ENCODE measurements at places on chromosomes 7 and 10.

DNA sequence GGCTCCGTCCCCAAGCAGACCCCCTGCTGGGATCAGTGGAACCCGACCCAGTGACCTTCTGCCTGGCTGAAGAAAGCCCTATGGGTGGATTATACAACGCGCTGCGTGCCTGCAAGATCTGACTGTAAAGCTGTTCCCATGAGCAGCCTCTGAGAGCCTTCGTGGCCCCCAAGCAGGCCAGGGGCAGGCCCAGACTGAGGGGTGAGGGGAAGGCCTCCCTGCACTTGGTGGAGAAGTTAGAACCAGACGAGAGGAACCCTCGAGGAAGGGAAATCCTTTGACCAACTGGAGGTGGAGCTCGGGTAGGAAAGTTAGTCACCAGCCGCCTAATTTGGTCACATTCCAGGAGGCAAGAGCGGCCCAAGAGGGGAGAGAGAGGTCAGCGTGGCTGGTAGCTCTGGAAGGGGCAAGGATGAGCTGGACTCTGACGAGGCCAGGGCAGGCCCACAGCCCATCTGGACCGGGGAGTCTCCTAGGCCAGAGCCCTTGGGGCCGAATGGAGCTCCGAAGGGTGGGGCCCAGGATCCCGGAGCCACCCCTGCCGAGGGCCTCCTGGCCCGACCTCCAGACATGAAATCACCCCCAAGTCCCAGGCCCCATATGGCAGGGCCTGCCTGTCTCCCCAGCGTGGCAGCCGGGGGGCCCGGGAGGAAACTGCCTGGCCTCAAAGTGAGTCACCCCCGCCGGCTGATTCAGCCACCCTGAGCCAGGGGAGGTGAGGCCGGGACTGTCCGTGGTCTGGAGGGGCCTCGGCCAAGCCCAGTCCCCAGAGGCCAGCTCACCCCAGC lies 23.3 kb upstream of the PDGFA start:
- DNase-seq = peak; percentile 70

DNA sequence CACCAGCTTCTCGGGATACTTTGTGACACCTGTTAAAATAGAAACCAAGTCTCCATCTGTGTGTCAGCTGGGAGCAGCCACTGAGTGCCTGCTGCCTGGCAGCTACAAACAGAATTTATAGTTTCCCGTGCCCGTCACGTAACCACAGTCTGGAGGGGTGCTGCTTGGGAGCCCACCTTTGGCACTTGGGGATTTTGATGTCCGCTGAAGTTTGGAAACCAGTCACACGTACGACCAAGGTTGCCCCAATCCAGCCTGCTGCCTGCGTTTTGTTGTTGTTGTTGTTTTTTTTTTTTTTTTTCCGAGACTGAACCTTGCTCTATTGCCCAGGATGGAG lies 1.6 kb downstream of the TRRAP start:
- no peak for DNase-seq

DNA sequence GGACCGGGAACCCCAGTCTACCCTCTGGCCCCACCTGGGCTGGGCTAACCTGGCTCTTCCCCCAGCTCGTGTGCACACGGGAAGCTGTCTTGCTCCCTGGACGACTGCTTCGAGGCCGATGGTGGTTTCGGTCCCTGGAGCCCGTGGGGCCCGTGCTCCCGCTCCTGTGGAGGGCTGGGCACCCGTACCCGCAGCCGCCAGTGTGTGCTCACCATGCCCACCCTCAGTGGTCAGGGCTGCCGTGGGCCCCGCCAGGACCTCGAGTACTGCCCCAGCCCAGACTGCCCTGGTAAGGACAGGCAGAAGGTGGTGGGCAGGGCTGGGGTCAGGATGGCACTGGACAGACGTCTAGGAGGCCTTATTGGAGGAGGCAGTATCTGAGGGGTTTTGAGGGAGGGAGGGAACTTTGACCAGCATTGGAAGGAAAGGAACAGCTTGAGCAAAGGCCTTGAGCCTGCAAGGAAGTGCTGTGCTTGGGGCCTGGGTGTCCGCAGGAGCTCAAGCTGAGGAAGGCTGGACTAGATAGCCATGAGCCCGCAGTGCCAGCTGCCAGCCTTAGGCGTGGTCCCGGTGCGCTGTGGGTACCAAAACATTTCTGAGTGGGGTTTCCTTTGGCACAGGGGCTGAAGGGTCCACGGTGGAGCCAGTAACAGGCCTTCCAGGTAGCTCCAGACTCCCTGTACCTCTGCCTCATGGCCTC lies 20.2 kb upstream of the ZNF862 start:
- DNase-seq = no peak

- no peak for DNase-seq
These were observed 35.5 kb downstream of the HIF1AN start for GRCh38 chr10:100571084-100571856.

- peak; percentile 86 for DNase-seq
These were observed 75.7 kb downstream of the LYZL2 start for GRCh38 chr10:30553626-30554439.

GRCh38 chr7:133282094-133282493 lies 29.2 kb downstream of the EXOC4 start:
- DNase-seq = no peak

GRCh38 chr7:157827045-157827862 lies 490.4 kb downstream of the DNAJB6 start:
- DNase-seq = no peak

DNA sequence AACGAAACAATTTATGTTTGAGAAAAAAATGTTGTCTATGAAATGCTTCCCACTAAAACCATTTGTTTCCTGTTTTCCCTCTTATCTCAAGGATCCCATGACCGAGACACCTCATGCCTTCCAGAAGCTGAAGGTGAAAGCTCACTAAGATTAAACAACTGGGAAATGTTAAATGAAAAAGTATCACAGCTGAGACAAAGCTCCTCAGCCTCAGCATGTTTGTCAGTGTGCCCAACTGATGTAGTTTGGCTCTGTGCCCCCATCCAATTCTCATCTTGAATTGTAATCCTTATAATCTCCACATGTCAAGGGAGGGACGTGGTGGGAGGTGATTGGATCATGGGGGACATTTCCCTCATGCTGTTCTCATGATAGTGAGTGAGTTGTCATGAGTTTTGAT lies 327.3 kb downstream of the HTR7 start:
- DNase-seq = no peak

DNA sequence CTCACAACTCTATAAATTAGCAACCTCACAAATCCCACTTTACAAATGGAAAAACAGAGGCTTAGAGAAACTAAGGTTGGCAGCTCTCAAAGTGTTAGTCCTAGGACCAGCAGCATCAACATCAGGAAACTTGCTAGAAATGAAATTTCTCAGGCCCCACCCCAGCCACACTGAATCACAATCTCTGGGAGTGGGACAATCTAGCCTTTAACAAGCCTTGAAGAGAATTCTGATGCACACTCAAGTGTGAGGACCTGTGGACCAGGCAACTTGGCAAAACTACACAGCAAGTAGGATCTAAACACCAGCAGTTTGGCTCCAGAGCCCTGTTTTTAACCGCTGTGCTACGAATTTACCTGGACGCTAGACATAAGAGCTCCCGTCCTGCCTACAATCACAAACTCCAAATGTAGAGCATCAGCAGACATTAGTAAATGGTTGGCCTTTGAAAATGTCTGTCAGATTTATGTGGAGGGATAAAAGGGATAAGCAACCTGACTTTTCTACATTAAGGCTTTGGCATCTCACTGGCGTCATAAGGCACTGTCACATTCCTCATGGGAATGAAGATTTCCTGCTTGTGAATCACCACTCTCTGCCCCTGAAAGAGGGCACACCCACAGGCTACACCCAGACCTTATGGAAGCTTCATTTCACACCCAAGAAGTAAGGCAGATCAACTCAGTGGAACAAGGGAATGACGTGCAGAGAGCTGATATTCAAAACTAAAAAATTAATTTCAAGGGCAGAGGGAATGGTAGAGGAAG lies 34.5 kb downstream of the PPP1R3C start:
- DNase-seq = no peak

- DNase-seq = no peak
These were observed 235.0 kb downstream of the FANK1 start for GRCh38 chr10:126131341-126131740.

DNA sequence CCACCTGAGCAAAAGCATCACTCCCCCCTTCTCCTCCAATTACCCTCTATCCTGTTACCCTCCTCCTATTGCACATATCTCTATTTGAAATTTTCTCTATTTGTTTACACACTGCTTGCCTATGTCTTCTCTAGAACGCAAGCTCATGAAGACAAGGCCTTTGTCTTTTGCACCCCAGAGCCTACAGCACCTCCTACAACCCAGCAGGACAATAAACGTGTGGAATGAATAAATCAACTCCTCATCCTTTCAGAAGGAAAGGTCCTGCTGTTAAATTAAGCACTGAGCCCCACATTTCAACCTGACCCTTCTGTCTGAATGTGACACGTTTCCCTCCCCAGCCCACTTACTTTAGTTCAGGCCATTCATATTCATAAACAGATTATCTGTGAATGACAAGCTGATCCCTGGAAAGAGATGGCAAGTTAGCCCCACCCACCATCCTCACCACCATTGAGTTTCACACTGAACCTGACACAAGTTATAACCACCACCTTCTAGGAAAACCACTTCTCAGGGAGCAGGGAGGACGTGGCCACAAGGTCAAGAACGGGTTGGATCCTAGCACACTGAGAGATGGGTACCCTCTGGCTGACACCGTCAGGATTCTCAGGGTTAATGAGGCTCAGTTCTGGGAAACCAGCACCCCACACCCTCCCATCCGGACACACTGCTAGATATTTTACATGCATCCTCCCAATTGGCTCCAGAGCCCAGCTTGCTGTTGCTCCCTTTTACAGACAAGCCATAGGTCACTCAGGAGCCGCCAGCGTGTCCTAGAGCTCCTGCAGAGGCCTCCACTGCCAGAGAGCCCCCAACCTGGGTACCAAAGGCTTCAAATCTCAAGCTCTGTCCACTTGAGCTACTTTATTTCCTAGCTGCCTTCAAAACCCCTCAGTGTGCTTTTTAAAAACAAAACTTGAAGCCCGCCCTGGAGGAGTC lies 934 bp downstream of the PRTFDC1 start:
- DNase-seq = peak; percentile 40

- no peak for DNase-seq
These were observed 136.2 kb downstream of the PRPF18 start for GRCh38 chr10:13722747-13723653.

GRCh38 chr10:90787393-90788198 lies 70.2 kb downstream of the HTR7 start:
- DNase-seq = no peak

- DNase-seq = no peak
These were observed 3.6 kb downstream of the HOXA1 start for GRCh38 chr7:27091941-27092818.

DNA sequence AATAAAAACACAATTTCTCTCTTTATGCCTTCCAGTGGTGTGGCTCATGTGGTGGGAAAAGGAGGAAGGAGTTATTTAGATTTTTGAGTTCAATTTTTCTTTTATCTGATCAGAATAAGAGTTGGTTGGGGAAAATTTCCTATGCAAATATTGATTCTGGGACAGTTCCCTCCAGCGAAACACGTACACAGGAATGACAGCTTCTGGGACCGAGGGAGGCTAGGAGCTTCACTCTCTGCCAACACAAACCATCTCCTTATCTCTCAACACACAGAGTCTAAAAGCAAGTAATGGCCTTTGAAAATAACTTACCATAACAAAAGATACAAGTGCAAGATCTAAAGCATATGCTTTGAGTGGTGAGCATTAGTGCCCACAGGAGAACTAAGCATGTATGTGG lies 122.7 kb downstream of the RAPGEF5 start:
- peak; percentile 31 for DNase-seq

GRCh38 chr10:13883636-13884444 lies 297.1 kb downstream of the PRPF18 start:
- no peak for DNase-seq

DNA sequence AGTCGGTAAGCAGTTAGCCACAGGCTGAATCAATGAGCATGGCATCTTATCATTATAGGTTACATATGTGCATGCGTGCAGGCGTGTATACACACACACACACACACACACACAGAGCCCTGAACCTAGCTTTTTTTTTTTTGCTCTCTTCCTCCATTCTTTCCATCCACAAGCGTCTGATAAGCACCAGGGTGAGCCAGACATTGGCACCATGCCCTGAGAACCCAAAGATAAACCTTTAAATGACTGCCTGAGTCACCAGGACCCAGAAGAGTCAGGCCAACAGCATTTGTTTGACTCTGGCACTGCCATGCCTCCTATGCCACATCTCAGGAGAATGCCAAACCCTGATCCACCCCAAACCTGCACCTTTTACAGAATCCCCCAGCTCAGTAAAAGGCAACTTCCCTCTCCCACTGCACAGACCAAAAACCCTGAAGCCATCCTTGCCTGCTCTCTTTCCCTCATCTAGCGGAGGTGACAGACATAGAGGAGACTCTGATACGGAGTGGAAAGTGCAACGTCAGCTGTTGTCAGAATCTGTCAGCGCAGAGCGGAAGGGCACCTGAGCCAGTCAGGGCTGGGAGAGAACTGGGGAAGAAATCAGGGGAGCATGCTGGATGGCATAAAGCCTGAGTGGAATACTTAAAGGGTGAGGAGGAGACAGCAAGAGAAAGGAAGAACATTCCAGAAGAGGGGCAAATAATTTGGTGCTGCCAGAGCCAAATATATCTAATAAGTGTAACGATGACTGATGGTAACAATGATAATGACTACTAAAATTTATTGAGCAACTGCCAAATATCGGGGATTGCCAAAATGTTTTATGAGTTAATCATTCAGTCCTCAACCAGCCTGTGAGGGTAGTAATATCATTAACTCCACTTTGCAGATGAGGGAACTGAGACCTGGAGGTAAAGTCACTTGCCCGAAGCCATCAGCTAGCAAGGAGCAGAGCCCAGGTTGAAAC lies 3.2 kb downstream of the PARP12 start:
- peak; percentile 86 for DNase-seq

GRCh38 chr10:80569131-80569895 lies 31.6 kb downstream of the SH2D4B start:
- no peak for DNase-seq

GRCh38 chr10:95832216-95833041 lies 75.3 kb upstream of the CC2D2B start:
- DNase-seq = no peak

DNA sequence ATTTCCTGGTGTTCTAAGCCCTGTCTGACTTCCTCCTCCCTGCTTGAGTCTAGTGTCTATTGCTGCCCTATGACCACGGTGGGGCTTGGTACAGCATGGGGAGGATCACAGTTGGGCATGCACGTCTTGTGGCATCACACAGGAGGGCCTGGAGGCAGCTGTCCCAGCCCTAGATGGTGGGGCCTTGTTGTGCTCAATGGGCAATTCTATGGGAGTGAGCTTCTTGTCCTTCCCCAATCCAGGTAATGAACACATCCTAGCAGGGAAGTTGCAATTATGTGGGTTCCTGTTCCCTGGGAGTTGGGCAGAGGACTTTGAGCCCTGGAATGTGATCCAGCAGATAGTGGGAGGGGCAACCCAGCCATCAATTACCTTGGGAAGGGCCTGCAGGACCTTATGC lies 10.8 kb upstream of the FAM3C start:
- DNase-seq = no peak

- DNase-seq = no peak
These were observed 125.6 kb downstream of the DNAJB6 start for GRCh38 chr7:157462419-157462771.
